ENCODE measurements at places on chromosomes 12 and 14.

DNA sequence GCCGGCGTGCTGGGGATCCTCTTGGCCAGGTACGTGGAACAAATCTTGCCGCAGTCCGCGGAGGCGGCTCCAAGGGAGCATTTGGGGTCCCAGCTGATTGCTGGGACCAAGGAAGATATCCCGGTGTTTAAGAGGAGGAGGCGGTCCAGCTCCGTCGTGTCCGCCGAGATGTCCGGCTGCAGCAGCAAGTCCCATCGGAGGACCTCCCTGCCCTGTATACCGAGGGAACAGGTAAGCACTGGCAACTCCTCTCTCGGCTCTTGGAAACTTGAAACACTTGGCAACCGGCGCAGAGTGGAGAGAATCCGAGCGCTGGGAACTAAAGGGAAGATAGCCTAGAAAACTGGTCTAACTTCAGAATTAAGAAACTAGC, 1.7 kb downstream of the PDE3A start:
- no peak for DNase-seq

DNA sequence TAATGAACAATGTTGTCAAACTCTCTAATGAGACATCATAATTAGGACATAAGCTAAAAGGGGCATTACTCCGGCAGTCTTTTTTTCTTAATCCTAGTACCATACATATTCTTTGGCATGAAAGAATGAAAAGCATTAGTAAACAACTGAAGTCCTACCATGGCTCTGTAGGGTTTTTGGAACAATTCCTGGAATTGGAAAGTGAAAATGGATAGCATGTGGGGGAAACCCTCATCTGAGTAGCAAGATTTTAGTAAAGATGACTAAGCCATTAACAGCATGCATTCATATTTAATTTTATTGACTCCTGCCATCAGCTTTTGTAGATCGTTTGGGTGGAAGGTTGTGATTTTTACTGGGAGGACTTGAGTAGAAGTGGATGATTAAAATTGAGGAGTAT, 216.2 kb upstream of the PDZRN4 start:
- DNase-seq, result no peak

- no peak for DNase-seq
Measured at GRCh38 chr14:90616313-90616712, 199.9 kb downstream of the TTC7B start.

DNA sequence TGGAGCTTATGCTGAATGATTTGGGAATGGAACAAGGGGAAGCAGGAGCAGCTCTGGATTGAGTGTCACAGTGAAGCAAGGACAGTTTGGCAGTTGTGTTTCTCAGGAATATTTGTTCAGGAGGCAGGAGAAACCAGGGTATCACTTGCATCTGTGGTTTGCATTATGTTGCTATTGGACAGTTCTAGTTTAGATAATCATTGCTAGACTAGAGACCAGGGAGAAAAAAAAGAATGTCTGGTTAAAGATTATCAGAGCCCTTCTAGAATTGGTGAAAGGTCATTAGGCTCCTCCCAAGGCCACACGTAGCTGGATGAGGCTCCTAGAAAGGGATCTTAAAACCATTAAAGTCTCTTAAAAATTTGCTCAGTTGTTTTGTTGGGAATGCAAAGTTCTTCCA, 17.0 kb upstream of the SRSF5 start:
- no peak for DNase-seq

- DNase-seq, result no peak
Measured at GRCh38 chr12:115895247-115895646, 382.2 kb downstream of the MED13L start.

DNA sequence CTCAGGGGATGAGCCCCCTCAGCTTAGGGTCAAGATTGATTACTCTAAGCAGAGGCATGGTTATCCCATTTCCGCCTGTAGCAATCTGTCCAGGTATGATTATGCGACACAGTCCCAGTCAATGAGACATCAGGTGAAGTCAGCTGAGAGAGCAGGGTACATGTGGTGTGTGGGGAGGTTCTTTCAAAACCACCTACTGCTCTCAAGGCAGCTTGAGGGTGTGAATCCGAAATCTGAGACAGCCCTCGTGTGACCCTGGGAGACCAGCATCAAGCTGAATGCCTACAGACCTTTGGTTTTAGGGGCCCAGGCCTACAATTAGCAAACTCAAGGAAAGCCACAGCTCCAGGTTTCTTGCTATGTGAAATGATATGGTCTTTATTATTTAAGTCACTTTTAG, 275.7 kb downstream of the ITPR2 start:
- DNase-seq, result no peak

DNA sequence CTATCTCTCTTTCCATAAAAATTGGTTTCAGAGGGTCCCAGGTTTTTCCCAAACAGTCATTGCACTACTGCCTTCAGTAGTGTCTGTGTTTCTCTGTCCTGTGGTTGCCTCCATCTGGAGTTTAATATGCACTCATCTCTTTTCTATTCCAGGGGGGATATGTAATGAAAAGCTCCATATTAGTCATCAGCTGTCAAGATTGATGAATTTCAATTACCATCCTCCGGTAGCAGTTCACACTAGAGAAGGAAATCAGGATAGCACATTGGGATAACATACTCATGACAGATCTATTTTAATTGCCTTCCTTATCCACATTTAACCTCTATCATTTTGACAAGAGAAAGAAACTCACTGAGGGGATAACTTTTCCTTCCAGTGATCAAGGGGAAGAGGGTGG, 589.0 kb upstream of the SEL1L start:
- DNase-seq, result no peak

DNA sequence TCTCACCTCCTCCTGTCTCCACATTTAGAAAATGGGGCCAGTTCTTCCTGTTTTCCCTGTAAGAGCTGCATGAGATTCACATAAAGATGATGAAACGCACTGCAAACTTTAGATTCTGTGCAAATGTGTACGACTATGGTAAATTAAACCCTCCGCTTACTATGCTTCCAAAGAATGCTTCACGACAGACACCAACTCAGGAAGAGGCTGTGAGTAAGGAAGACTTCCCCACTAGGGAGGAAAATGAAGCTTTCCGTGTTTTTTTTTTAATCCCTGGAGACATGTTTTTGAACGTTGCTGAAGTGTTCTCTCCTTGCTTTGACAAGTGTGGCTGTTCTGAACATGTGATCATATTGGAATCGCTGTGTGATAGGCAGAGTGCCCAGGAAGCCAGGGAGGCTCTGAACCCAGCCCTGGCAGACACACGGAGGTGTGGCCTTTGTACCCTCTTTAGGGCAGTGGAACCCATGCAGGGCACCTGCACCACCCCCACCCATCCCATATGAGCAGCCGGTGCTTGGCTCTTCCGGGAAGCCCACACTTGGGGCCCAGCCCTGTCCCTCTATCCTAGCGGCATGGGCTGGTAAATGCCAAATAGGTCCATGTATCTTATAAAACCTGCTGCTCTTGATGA, 7.5 kb upstream of the SYNE3 start:
- DNase-seq, result no peak

DNA sequence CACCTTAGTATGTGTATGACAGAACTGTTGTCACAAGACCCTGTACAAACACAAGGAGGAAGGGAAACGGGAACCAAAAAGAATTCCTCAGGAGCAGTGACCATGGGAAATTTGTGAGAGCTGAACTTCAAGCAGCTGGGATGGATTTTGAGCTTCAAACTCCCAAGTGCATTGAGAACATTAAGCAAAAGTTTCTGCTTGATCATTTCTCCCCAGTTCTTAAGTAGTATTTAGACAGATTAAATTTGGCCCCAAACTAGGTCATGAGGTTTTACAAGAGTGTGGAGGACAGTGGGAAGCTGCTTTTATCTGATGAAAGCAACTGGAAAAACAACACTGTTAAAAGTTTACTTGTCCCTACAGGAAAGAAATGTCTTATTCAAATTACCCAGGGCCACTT, 206.0 kb upstream of the DCN start:
- no peak for DNase-seq

DNA sequence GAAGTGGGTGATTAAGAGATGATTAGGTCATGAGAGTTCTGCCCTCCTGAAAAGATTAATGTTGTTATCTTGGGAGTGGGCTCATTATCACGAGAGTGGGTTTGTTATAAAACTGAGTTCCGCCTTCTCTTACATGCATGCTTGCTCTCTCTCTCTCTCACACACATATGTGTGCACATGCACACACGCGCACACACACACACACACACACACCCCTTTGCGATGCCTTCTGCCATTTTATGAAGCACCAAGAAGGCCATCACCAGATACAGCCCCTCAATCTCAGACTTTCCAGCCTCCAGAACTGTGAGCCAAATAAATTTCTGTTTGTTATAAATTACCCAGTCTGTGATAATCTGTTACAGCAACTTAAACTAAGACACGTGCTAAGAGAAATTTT, 5.7 kb upstream of the SLC41A2 start:
- DNase-seq, result no peak

DNA sequence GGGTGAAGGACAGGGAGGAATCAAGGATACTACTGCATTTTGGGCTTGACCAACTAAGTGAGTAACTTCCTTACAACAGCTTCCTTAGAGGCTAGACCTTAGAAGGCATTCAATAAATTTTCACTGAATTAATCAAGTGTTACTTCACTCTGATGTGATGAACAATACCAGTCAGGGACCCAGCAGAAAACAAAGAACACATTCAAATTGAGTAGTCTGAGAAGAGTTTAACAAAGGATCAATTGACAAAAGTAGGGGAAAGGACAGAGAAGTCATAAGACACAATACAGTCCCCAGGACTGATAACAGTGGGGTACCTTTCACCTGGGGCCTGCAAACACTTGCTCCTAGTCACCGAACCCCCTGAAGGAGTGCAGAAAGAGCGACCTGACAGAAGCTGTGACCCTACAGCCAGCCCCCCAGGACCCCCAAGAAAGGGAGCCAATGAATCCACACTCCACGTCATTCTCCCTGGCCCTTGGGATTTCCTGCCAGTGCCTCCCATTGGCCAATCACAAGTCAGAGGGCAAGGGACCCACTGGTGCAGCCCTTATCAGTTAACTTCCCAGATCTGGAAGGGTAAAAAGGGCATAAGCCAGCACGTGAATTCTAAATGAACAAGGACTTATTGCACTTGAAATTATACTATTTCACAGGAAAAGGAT, 6.9 kb downstream of the ANAPC5 start:
- DNase-seq, result no peak

DNA sequence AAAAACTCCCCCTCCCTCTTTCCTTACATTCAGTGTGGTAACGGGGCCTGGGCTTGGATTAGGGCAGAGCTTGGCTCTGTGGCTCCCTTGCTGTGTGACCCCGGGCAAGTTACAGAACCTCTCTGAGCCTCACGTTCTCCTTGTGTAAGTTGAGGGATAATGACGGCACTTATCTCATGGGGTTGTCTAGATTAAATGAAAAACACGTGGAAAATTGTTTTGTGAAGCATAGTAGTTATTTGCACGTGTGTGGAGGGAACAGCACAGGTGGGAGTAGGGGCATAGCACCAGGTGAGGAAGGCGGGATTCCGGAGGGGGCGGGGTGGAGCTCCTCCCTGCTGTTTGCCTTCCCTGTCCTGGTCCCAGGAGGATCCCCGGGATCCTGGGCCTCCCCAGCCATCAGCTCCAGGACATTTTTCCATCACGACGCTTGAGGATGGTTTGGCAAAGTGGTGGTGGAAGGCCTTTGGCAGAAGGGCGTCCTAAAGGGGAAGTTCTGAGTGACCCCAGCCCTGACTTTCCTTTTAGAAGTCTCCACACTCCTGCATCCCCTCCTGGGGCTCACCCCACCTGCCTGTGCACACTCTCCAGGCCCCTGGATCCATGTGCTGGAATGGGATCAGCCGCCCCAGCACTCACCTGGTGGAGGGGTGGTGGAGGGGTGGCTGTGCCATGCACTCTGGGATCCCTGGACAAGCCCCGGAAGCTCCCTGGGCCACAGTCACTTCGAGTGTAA, 22.7 kb downstream of the LRTM2 start:
- no peak for DNase-seq

DNA sequence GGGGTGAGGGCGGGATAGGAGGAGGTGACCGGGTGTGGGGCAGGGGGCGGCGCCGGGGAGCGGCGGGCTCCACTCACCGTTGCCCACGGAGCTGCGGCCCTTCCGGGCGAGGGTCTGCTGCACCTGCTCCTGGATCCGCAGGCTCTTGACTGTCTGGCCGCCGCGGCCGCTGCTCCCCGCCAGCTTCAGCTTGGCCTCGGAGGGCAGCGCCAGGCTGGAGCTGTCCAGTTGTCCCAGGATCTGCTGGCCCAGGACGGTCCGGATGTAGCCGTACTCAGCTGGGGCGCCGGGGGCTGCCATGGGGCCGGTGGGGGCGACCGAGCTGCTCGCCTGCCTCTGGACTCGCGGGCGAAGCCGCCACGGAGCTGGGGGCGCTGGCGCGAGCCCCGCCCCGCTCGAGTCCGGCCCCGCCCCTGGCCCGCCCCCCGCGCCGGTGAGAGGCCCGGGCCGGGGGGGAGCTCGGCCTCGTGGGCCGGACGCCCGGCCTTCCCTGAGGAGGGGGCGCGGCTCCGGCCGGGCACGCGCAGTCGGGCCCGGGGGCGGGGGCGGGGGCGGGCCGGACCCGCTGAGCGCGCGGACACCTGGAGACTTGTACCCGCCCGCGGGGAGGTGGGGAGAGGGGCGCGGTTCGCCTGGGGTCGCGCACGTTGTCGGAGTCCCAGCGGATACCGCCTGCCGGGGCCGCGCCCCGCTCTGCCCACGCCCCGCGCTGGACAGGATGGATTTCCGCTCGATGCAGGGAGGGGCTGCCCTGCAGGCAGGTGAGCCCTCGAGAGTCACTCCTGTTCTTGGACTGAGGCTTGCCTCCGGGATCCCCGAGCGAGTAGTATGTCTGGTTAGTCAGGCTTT, at the start of gene PKP2:
Gene PKP2, minus strand, starts transcription at position 346 of the 849 bp plus-strand sequence. Its CDS starts 46 bp downstream, at position 300.
- DNase-seq, result peak; percentile 94

DNA sequence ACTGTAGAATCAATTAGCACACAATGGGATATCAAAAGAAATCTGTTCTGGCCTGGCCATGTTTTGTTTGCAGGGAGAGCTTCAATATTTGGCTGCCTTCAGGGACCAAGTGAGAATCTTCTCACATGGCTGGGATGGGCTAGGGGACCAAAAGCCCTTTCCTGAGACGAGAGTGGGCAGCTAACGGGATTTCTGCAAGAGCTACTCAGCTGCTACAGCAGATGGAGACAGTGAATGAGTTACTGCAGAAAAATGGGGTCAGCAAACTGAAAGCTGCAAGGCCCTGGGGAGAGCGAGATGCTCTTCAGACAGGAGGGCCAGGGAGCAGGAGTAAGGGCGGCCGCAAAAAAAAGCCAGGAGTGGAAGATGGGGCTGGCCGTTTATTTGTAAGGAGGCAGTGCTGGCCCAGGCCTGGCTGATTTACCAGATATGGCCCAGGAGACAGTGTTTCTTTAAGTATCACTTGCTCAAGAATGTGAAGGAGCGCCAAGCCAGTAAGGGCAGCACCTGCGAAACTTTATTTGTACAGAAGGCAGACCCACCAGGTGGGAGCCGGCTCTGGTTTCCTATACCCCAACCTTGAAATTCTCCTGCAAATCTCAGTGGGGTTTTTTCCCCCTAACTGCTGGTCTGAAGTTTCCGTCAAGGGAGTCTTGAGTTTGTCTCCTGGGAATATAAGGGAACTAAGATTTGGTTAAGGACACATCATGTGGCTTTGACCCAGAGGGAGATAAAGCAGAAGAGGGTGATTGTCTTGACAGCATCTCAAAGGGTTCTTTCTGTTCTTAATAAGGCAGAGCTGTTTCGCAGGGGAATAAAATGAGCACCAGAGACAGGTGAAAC, 57.8 kb downstream of the SSH1 start:
- no peak for DNase-seq
